ENCODE measurements at places on chromosomes 5 and 9. TPM values are rescaled to one million over a fixed set of nuclear protein-coding genes. Genes with fewer than 3 reads are reported as not detected.

DNA sequence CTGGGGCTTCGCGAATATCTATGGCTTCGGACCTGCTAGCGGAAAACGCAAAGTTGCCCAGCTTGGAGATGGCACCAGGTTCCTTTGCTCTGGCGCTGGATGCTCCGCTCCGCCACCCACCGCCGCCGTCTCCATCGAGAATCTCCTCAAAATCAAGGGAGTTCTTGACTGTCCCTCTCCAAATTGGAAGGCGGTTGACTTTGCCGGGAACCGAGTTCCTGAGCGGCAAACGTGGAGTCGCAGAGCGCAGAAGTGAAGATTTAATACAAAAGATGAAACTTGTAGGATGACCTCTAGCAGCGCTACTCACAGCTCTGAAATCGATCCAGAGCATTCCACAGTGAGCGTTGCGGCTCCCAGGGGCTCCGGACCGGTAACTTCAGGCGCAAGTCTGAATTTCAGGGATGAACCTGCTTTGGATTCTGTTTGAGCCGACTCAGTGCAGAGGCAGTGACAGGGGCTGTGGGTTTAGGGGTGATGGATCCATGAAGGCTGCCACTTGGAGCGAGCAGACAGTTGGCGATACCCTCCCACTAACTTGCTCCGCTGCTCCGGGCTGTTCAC lies 1641.5 kb upstream of the C9orf72 start:
- H3K4me3 ChIP-seq = peak overlapping the region; percentile 69
- H3K4me1 ChIP-seq = no peaks in the 10 kb centered on the region
- no peak overlapping the region for H3K27ac ChIP-seq
- no peaks in the 10 kb centered on the region for H3K36me3 ChIP-seq
- no peak for DNase-seq
- H3K27me3 ChIP-seq = no peaks in the 10 kb centered on the region

GRCh38 chr9:114694146-114694545 lies 12.2 kb upstream of the TEX48 start:
- peaks cover 18% of the 10 kb centered on the region for H3K4me1 ChIP-seq
- H3K27me3 ChIP-seq = no peaks in the 10 kb centered on the region
- no peak overlapping the region for H3K27ac ChIP-seq
- DNase-seq = no peak
- no peak overlapping the region for H3K4me3 ChIP-seq
- H3K36me3 ChIP-seq = no peaks in the 10 kb centered on the region

- DNase-seq = no peak
- no peak overlapping the region for H3K4me3 ChIP-seq
- H3K27me3 ChIP-seq = no peaks in the 10 kb centered on the region
- no peaks in the 10 kb centered on the region for H3K4me1 ChIP-seq
These were observed 274.8 kb upstream of the ADRA1B start for GRCh38 chr5:159641371-159642039.

DNA sequence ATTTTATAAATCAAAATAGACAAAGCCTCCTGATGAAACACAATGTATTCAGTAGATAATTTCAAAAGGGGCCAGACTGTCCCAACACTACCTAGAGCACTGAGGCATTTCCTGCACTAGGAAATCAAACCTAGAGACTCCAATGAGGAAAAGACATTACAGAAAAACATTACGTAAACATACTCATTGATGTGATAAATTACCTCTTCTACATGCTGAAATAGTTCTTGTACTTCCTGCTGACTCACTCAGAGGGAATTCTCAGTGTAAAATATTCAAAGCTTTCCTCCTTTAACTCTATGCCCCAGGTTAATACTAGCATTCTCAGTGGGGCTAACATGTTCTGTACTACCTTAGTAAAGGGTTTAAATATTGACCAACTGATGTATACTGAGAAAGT lies 178.0 kb downstream of the ESM1 start:
- DNase-seq = no peak
- H3K27ac ChIP-seq = no peak overlapping the region
- no peak overlapping the region for H3K4me3 ChIP-seq
- no peaks in the 10 kb centered on the region for H3K36me3 ChIP-seq
- H3K4me1 ChIP-seq = no peaks in the 10 kb centered on the region
- H3K27me3 ChIP-seq = no peaks in the 10 kb centered on the region

DNA sequence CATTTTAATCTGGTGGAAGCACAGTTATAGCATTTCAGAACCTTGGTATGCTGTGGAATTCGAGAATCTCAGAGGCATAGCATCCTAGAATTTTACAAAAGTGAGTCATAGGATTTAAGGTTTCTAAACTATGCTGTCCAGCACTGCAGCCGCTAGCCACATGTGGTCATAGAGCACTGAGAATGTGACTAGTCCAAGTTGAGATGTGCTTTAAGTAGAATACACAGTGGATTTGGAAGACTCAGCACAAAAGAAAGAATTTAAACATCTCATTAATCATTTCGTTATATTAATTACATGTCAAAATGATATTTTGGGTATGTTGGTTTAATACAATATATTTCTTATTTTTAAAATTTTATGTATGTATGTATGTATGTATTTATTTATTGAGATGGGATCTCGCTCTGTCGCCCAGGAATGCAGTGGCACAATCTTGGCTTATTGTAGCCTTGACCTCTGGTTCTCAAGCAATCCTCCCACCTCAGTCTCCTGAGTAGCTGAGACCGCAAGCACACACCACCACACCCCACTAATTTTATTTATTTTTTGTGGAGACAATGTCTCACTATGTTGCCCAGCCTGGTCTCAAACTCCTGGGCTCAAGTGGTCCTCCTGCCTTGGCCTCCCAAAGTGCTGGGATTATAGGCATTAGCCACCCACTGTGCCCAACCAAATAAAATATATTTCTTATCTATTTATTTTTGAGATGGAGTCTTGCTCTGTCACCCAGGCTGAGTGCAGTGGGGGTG lies 20.4 kb upstream of the RPS14 start:
- no peaks in the 10 kb centered on the region for H3K27me3 ChIP-seq
- peak; percentile 65 for DNase-seq
- no peak overlapping the region for H3K4me3 ChIP-seq
- H3K27ac ChIP-seq = peak overlapping the region; percentile 24
- no peaks in the 10 kb centered on the region for H3K36me3 ChIP-seq

GRCh38 chr9:116791326-116791725 lies 104.2 kb downstream of the TRIM32 start:
- DNase-seq = peak; percentile 47
- H3K27me3 ChIP-seq = no peaks in the 10 kb centered on the region
- peaks cover 20% of the 10 kb centered on the region for H3K4me1 ChIP-seq
- no peak overlapping the region for H3K4me3 ChIP-seq

GRCh38 chr5:151895660-151896030 lies 29.0 kb downstream of the GLRA1 start:
- no peak overlapping the region for H3K4me3 ChIP-seq
- H3K27me3 ChIP-seq = no peaks in the 10 kb centered on the region
- H3K36me3 ChIP-seq = no peaks in the 10 kb centered on the region
- peak overlapping the region; percentile 20 for H3K27ac ChIP-seq

DNA sequence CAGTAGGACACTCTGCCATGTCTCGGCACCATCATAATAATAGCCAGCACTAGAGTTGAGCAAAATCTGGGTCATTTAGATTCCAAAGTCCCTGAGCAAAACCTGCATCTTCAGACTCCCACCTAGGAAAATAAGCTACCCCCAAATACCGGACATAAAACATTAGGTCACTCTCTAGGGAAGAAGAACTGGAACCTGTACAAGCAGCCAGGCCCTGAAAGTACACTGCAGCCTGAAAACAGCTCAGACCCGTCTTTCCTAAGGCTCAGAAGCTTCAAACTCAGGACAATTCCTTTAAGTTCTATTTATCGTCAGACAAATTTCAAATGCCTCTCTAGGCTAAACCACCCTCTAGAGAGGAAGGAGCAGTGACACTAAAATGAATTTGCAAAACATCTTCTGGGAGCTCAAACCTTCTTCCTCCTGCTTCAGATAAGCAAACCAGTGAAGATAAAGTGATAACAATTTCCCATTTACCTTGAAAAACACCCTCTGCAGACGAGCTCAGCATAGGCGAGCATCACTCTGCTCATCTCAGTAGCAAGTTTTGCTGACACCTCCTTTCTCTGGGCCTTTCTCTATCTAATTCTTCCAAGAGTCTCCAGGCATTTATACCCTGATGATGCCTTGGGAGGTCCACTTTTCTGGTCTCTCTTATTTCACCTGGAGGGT lies 34.0 kb downstream of the ADAM19 start:
- no peak overlapping the region for H3K27ac ChIP-seq
- H3K4me1 ChIP-seq = no peaks in the 10 kb centered on the region
- no peak for DNase-seq
- no peak overlapping the region for H3K4me3 ChIP-seq
- no peaks in the 10 kb centered on the region for H3K27me3 ChIP-seq

DNA sequence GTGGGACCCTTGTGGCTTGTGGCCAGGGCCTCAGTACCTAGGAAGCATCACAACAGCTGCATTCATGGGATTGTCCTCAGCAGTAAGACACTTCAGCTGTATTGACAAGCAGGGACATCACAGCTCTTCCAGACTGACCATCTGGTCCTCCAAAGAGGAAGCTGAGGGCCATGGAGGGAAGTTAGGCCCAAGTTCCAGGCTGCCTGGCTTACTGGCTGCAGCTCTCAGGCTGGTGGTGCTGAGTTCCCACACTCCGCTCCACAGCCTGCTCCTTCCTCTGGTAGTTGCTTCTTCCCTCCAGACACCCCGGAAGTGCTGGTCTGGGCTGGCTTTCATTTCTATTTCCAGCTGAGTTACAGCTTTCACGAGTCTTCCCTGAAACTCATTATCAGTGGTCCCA lies 5.7 kb upstream of the STING1 start:
- no peak for DNase-seq
- no peak overlapping the region for H3K27ac ChIP-seq
- H3K4me3 ChIP-seq = no peak overlapping the region
- no peaks in the 10 kb centered on the region for H3K27me3 ChIP-seq
- H3K36me3 ChIP-seq = no peaks in the 10 kb centered on the region
- peaks cover 7% of the 10 kb centered on the region for H3K4me1 ChIP-seq

DNA sequence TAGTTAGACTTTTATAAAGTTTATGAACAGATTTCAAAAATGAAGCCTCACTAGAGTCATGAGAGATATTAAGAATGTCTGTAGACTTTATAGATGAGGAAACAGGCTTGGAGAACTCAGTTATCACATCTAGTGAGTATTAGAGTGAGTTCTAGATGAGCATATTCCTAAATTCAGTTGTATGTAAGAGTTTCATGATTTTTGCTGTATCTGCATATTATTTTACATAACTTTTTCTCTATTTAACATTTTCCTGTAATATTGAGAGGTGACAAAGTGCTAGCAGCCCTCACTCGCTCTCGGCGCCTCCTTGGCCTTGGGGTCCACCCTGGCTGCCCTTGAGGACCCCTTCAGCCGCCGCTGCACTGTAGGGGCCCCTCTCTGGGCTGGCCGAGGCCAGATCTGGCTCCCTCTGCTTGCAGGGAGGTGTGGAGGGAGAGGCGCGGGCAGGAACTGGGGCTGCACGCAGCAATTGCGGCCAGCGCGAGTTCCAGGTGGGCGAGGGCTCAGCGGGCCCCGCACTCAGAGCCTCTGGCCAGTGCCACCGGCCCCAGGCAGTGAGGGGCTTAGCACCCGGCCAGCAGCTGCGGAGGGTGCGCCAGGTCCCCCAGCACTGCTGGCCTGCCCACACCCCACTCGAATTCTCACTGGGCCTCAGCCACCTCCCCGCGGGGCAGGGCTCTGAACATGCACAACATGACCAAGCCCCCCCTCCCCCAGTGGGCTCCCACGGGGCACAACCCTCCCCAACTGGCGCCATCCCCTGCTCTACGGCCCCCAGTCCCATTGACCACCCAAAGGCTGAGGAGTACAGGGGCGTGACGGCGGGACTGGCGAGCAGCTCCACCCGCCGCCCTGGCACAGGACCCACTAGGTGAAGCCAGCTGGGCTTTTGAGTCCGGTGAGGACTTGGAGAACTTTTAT lies 182.1 kb downstream of the TLE1 start:
- H3K27ac ChIP-seq = no peak overlapping the region
- H3K27me3 ChIP-seq = no peaks in the 10 kb centered on the region
- DNase-seq = no peak
- H3K36me3 ChIP-seq = no peaks in the 10 kb centered on the region

GRCh38 chr5:157650991-157651611 lies 1.1 kb downstream of the SOX30 start:
- H3K27me3 ChIP-seq = no peaks in the 10 kb centered on the region
- H3K4me1 ChIP-seq = no peaks in the 10 kb centered on the region
- no peaks in the 10 kb centered on the region for H3K36me3 ChIP-seq
- H3K27ac ChIP-seq = no peak overlapping the region

DNA sequence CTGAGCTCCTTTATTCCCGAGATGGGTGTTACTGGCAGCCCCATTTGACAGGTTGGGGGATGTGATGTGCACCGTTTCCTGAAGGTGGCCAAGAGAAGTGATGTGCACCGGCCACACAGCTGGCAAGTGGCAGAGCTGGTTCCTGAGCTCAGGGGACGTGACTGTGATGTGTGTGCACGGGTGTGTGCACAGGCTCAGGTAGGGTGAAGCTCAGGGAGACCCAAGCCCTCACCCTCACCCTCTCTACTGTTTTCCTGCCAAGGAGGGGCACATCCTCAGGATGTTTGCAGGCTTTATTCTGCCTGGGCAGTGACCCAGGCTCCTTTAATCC lies 56.6 kb downstream of the WWC1 start:
- no peaks in the 10 kb centered on the region for H3K4me1 ChIP-seq
- peaks cover 6% of the 10 kb centered on the region for H3K27me3 ChIP-seq
- no peaks in the 10 kb centered on the region for H3K36me3 ChIP-seq
- no peak overlapping the region for H3K27ac ChIP-seq
- no peak for DNase-seq

GRCh38 chr5:57316798-57317327 lies 143.0 kb downstream of the GPBP1 start:
- no peak overlapping the region for H3K4me3 ChIP-seq
- H3K36me3 ChIP-seq = no peaks in the 10 kb centered on the region
- DNase-seq = peak; percentile 89
- no peaks in the 10 kb centered on the region for H3K27me3 ChIP-seq
- no peak overlapping the region for H3K27ac ChIP-seq
- H3K4me1 ChIP-seq = peaks cover 10% of the 10 kb centered on the region

GRCh38 chr5:89208811-89209210 lies 325.8 kb upstream of the MEF2C start:
- DNase-seq = no peak
- H3K27me3 ChIP-seq = no peaks in the 10 kb centered on the region
- H3K4me3 ChIP-seq = no peak overlapping the region
- H3K4me1 ChIP-seq = peaks cover 13% of the 10 kb centered on the region
- no peak overlapping the region for H3K27ac ChIP-seq

DNA sequence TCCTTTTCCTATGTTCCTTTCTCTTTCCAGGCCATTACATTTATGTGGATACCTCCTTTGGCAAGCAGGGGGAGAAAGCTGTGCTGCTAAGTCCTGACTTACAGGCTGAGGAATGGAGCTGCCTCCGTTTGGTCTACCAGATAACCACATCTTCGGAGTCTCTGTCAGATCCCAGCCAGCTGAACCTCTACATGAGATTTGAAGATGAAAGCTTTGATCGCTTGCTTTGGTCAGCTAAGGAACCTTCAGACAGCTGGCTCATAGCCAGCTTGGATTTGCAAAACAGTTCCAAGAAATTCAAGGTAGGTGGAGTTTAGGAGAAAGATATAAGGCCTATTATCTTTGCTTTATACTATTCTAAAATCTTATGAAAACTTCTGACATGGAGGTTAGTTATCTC lies 64.5 kb downstream of the MAMDC2 start:
- H3K36me3 ChIP-seq = no peaks in the 10 kb centered on the region
- H3K27me3 ChIP-seq = no peaks in the 10 kb centered on the region
- H3K4me1 ChIP-seq = peaks cover 10% of the 10 kb centered on the region
- no peak overlapping the region for H3K4me3 ChIP-seq
- H3K27ac ChIP-seq = no peak overlapping the region

PRDM9 gene
- total RNA-seq = not detected

CTSV gene
- 21.0 TPM for total RNA-seq

SPATA31D4 gene
- not detected for total RNA-seq

FLT4 gene
- total RNA-seq = 0.08 TPM

IL17B gene
- 1.5 TPM for total RNA-seq

TPPP gene
- total RNA-seq = 0.03 TPM

MIGA2 gene
- 28.9 TPM for total RNA-seq

F2RL2 gene
- total RNA-seq = 20.2 TPM

HINT1 gene
- total RNA-seq = 348 TPM

SH2D3C gene
- total RNA-seq = 1.4 TPM

NUTM2G gene
- total RNA-seq = not detected

KIF4B gene
- total RNA-seq = 0.02 TPM

All from SJCRH30 (cell line).